Fibroblast of pulmonary artery (primary cell): ENCODE measurements at places on chromosomes 16 and 17.
A peak's percentile ranks its signal among the peaks of the same experiment; 100 is the strongest.

- peak; percentile 42 for DNase-seq
Observed at GRCh38 chr16:72723781-72724180, 324.1 kb downstream of the ZFHX3 start.

GRCh38 chr17:65170839-65171238, 33.7 kb downstream of the RGS9 start:
- peak; percentile 76 for DNase-seq

- DNase-seq, result no peak
Observed at GRCh38 chr17:47220531-47220999, 11.4 kb downstream of the MYL4 start.

DNA sequence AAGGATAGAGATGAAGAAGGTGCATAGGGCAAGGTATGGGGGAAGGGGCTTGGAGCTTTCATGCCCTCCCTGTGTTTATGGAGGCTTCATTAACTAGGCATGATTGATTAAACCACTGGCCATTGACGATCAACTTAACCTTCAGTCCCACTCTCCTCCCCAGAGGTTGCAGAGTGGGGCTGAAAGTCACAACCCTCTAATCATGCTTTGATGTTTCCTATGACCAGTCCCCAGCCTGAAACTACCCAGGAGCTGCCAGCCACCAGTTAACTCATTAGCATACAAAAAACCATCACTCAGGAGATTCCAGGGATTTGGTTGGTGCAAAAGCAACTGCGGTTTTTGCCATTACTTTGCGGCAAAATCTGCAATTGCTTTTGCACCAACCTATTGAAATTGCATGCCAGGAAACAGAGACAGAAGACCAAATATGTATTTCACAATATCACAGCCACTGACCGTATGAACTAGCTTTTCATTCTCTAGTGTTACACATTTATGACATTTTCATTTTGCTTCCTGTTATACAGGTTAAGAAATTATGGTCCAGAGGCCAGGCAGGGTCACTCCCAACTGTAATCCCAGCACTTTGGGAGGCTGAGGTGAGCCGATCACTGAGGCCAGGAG, 5.4 kb downstream of the GFOD2 start:
- DNase-seq, result no peak

DNA sequence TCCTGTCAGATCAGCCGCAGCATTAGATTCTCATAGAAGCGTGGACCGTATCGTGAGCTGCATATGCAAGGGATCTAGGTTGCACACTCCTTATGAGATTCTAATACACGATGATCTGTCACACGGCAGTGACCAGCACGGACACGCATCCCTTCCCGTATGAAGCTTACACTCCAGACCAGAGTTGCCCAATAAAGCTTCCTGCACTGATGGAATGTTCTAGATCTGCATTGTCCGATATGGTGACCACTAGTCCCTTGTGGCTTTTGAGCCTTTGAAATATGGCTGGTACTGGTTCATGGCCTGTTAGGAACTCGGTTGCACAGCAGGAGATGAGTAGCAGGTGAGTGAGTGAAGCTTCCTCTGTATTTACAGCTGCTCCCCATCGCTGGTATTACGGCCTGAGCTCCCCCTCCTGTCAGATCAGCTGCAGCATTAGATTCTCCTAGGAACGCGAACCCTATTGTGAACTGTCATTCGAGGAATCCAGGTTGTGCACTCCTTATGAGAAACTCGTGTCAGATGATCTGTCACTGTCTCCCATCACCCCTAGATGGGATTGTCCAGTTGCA, 49.8 kb upstream of the ZCCHC14 start:
- no peak for DNase-seq

DNA sequence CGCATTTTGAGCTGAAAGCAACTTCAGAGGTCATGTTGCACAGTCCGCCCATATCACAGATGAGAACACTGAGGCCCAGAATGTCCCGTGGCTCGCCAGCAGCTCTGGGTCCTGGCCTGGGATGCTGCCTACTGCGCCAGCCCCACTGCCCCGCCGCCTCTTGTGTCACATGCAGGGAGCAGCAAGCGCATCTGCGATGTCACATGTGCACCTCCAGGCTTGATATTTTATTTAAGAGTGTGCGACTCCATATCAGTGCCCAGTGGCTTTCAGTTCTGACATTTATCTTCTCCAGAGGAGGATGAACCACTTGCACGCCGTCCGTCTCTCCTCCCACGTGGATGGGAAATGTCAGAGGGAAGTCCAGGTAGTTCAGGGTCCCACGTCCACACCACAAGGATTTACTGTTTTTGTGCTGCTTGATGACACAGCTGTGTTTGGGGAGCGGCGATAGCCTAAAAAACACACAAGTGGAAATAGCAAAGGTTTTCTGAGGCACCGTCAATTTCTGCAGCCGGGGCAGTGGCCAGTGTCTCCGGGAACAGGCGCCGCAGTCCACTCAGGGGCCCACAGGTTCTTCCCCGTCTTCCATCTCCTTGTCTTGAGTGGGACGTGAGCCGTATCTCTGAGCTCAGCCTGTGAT, 7.0 kb upstream of the RBFOX3 start:
- DNase-seq, result no peak

DNA sequence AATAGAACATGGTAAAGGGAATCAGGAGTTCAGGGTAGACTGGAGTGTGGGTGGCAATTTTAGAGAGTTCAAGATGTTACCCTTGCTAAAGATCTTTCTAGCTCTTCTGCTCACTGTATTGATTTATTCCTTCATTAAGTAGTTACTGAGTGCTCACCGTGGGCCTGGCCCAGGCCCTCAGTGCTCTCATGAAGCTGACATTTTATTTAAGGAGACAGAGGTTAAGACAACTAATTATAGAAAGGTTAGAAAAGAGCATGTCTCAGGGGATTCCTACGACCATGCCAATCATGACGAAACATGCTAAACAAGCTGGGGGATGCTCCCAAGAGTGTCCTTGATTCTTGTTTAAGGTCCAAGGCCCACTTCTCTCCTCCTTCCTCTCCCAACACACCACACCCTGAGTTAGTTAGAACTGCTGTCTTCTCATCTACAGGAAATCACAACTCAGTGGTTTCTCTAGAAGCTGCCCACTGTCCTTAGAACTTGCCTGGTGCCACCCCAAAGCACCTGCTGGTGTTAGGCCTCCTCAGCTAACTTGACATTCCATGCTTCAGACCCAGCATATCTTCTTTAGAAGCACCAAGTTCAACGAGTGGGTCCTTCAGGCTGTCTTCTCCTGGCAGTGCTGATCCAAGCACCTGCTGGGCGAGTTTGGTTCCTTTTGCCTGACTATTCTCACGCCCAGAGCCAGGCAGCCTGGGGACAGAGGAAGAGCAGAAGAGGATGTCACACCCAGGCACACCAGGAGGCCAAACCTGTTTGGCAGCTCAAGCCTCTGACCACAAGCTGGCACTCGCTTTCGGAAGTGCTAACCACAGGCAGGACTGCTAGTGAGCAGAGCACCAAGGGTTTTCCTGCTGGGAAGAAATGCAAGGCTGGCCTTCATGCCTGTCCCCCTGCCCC, 79.0 kb downstream of the GAS7 start:
- no peak for DNase-seq

DNA sequence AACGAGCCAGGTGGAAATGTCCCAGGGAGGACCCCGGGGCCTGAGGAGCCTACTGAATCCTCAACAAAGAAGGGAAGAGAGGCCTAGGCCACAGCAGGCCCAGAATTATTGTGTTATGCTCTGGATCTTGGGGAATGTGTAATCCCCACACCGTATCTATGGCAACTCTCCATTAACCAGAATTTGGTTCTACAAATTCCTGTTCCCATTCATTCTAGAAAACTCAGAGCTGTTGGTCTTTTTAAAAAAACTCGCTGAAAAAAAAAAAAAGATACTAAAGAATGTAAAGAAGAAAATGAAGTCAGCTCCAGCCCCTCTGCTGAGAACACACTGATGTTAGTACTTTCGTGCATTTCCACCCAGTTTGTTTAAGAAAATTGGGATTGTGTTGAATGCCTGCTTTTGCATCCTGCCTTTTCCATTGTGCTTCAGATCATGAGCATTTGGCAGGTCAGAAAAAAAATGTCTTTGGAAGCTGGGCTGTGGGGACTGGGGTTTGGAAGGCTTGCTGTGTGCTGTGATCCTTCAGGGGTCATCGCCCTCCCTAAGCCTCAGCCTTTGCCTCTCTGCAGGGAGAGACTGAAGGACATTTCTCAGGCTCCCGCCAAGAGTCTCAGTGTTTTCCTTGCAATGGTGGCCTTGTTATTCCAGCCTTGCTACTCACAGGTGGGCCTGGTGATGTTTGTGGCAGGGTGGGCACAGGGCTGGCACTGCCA, 69.5 kb downstream of the SREBF1 start:
- no peak for DNase-seq

DNA sequence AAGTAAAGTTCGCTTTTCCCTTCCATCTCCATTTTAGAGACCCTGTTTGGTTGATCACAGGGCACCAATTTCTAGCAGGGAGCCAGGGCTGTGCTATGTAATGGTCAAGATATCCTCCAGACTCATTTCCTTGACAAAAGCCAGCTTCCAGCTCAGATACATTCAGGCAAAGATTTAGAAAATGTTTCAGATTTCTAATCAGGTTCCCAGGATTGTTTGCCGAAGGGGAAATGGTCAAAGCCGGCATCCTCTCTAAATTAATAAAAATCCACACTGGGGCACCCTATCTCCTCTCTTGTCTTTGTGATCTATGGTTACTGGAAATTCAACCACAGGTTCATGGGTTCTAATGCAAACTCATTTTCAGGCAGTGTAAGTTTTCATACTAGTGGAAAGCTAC, 686.8 kb upstream of the KIF2B start:
- DNase-seq, result no peak

DNA sequence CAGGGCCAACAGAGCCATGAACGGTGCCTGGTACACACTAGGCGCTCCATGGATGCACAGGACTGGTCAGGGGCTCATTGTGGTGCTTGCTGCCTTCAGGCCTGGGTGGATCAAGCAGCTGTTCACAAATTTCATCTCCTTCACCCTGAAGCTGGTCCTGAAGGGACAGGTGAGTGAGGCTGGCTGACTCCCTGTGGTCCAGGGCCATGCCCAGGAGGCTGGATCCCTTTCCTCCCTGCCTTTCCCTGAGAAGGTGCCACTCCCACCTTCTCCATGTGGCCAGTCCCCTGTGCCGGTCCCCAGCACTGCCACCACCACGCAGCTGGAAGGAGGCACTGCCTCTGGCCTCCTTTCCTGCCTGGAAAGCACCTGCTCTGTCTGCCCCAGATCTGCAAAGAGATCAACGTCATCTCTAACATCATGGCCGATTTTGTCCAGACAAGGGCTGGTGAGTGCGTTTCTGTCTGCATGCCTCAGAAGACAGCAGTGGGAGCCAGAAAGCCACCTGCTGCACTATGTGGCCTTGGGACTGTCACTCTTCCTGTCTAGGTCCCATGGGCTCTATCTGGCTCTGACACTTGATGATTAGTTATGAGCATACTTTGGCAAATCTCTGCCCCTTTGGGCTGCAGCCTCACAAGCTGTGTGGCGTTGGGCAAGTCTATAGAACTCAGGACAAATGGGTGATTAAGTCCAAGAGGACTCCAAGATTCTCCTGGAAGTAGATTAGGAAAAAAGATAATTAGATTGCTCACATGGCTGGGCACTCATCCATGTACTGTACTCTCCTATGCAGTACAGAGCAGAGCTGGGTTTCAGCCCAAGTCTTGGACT, 9.4 kb downstream of the CETP start:
- DNase-seq, result no peak

- peak; percentile 62 for DNase-seq
Observed at GRCh38 chr16:63613701-63614100, 1508.2 kb downstream of the CDH11 start.

DNA sequence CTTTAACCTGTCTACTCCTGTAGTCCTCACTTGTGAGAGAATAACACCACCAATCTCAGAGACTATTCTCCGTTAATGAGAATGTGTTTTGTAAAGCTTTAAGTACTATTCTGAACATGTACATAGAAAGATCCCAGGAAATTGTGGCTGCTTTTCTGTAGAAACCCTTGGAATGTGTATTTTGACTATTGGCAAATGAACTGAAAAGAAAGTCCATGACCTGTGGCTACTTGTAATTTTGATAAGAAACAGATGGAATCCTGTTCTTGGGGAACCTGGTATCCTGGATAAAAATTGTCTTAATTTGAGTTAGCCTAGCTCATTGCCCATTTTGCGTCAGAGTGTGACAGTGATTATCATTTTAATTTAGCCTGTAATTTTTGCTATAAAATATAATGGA, 9.1 kb downstream of the CTCF start:
- peak; percentile 32 for DNase-seq

GRCh38 chr17:19805006-19805405, 56.9 kb upstream of the ALDH3A1 start:
- peak; percentile 10 for DNase-seq

GRCh38 chr16:4052801-4053293, 63.4 kb downstream of the ADCY9 start:
- DNase-seq, result no peak

DNA sequence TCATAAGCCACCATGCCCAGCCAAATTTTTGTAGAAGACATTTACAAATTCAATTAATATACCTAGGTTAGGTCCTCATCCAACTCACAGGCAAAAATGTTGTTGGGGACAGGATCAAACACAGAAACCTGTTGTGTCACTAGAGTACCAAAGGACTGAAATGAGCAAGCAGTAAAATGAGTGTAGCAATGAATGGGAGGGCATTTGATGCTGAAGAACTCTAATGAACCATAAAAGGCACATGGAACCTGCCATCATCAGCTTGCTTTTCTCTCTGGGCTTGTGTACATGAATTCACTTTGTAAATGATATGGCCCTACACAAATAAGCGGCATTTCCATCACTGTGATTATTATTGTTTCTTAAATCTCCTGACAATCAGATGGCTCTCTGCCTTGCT, 17.8 kb downstream of the USP31 start:
- no peak for DNase-seq

DNA sequence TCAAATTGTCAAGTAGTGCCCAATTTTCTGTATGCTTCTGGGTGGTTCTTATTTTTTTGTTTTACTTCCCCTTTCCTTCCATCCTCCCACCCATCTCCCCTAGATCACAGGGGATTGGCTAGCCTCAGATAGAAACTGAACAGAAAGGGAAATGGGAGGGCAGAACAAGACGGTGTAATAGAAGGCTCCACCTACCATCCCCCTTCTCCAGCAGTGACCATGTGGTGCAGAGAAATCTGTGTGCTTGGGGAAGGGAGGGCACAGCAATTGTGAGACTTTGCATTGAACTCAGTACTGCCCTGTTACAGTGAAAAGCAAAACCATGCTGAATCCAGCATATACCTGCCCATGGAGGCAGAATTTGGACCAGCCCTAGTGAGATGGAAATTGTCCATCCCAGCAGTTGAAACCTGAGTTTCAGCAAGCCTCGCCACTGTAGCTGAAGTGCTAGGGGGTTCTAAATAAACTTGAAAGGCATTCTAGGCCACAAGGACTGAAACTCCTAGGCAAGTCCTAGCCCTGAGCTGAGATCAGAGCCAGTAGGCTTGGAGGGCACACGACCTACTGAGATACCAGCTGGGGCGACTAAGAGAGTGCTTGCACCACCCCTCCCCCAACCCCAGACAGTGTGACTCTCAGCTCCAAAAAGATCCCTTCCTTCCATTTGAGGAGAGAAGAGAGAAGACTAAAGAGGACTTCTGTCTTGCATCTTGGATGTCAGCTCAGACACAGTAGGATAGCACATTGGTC, 5.2 kb downstream of the SLFN11 start:
- peak; percentile 39 for DNase-seq
